ENCODE measurements at places on chromosomes 4 and X.

DNA sequence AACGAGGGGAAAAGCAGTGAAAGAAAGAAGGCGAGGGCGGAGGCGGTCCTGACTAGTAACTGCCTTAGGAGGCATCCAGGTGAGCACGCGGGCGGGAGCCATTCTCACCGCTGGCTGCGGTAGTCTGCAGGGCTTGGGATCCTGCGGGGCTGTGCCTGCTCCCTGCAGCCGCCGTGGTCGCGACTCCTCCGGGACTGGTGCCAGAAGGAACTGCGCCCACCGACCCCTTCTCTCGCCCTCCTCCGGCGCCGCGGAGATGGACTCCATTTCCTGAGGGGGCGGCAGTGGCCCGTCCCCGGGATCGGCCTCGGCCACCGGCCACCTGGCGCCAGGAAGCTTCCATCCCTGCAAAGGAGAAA lies 543 bp downstream of the NFXL1 start:
- DNase-seq = no peak

DNA sequence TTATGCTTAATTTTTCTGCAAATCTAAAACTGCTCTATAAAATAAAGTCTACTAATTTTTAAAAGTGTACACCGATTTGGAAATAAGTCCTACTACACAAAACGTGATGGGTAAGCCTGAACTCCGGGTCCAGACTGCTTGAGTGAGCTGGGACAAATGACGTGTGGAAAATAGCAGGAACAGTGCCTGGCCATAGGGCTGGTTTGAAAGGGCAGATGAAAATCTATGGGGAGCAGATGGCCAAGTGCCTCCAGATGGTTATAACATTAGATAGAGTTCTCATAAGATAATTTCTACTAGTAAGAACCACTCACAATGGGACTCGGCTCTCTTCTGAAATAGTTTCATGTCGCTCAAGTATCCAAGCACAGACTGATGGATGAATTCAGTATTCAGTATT lies 52.5 kb downstream of the F11 start:
- no peak for DNase-seq

- no peak for DNase-seq
Measured at GRCh38 chr4:121243485-121243884, 79.4 kb upstream of the TNIP3 start.

GRCh38 chr4:67750691-67751090 lies 3.5 kb downstream of the GNRHR start:
- no peak for DNase-seq

- no peak for DNase-seq
Measured at GRCh38 chr4:108607079-108607815, 13.1 kb upstream of the RPL34 start.

DNA sequence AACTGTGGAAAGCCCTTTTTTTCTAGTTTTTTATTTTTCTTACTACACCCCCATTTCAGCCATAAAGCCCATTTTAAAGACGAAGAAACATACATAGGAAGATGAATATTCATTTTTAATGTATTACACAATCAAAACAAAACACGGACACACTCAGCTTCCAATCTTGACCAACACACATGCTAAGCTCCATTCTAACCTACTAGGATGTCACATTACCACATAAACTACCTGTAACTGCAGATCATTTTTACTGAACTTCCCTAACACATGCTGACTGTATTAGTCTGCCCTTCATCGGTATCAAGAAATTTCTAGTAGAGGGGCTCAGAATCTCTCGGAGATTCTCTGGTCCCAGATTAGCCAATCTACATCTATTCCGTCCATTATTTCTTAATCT lies 1.8 kb downstream of the CCNI start:
- no peak for DNase-seq

DNA sequence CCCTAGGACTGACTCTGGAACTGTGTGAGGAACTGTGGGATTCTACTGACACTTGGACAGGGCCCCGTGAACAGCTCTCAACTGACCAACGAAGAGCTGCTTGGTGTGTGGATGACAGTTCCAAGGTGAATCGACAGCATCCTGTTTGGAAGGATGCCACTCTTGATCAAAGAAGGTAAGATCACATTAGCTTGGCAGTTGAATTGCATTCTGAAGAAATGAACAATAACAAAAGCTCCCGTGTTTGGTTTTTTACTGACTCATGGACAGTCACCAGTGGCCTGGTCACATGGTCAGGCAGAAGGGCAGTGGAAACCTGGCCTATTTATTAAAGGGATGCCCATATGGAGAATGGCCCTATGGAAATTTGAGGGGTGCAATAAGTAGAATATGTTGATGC lies 33.1 kb upstream of the GPR34 start:
- no peak for DNase-seq

DNA sequence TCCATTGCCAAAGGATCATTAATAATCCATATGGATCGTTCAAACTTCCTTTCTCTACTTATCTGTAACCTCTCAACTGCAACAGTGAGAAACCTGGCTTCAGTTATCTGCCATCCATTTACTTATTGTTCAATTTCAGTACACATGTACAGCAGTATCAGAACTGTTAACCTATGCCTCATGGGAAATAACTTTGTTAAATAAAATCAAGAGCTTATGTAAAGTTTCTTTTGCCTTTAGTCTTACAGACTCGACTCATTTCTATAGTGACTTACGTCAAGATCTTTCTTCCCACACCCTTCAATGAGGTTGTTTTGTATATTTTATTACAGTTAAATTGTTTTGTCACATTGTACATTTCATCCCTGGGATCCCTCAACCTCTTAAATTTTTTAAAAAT lies 11.4 kb downstream of the UBQLN2 start:
- no peak for DNase-seq

DNA sequence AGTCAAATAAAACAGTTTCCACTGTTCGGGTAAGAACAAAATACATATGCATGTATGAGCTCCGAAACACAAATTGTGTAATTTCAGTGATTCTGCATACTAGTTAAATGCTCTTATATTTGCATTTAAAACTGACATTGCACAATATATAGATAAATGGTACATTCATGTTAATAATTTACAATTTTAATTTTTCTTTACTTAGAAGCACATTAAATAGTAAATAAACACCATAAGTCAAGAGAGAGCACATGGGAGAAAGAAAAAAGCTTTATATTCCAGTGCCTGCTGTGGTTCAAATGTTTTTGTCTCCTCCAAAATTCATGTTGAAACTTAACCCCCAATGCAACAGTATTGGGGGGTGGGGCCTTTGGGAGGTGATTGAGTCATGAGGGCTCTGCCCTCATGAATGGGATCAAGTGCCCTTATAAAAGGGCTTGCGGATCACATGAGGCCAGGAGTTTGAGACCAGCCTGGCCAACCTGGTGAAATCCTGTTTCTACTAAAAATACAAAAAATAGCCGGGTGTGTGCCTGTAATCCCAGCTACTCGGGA lies 322.9 kb downstream of the BCOR start:
- no peak for DNase-seq

DNA sequence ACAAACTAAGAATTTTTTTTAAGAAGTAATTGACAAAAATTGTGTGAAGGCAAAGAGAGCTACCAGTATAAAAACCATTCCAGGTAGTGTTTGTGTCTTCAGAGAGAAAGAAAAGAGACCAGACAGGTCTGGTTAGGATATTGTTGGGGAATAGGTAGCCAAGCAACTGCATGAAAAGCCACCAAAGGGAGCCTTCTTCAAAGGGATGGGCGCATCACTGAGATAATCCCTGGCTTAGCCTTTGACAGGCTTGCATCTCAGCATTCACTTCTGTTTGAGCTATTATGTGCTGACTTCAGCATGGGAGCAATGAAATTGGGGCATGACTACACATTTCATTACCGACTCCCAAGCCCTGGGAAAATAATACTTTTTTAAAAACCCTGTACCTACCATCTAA lies 496.6 kb downstream of the IL1RAPL1 start:
- DNase-seq = no peak

- DNase-seq = no peak
Measured at GRCh38 chrX:109448282-109448938, 33.5 kb downstream of the GUCY2F start.

GRCh38 chrX:1581132-1581531 lies 10.3 kb upstream of the AKAP17A start:
- no peak for DNase-seq

DNA sequence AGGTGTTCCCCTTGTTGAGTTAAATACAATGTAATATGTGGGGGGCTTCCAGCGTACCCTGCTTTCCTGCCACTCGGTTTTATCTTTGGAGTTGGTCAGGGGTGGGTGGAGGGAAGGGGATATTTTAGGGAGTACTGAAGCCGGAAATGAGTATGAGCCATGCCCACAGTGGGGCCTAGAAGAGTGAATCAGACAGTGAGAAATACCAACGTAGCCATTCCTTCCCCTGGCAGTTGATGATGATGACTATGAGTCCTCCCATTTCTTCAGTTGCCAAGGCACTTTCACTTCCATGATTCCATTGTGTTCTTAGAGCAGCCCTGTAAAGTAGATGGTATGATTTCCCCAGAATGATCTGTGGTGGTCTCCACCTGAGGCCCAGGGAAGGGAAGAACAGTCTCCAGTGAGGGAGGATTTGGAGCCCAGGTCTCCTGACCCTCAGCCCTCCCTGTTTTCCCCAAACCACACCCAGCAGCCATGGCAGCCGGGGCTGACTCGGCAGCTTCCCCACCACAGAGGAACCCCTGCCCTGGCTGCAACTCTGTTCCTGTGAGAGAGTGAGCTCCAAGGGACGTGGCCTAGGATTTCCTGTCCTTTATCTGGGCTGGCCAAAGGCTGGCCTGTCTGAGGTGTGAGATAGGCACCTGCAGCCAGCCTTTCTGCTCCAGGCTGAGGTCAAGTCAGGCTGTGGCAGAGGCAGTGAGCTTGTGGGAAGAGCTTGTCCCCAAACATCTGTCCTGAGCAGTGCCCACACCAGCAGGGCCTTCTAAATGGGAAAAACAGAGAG lies 52.7 kb downstream of the STARD8 start:
- peak; percentile 54 for DNase-seq

- DNase-seq = no peak
Measured at GRCh38 chr4:110107866-110108265, 90.5 kb downstream of the ELOVL6 start.

DNA sequence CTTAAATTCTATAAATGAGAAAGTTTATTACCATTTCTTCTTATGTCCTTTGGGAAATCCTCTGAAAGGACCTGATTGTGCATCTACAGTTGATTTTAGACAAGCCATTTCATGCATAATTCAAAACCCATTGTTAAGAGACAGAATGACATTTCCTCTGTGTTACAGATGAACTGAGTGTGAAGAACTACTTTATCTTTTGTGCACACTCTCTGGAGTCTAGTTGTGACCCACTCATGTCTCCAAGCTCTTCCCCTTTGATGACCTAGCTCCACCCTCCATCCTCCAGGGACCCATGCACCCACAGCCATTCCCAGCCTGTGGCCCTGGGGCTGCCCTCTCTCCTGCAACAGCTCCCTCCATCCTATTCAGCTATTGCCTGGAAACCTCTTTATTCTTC lies 57.5 kb upstream of the BMPR1B start:
- no peak for DNase-seq

DNA sequence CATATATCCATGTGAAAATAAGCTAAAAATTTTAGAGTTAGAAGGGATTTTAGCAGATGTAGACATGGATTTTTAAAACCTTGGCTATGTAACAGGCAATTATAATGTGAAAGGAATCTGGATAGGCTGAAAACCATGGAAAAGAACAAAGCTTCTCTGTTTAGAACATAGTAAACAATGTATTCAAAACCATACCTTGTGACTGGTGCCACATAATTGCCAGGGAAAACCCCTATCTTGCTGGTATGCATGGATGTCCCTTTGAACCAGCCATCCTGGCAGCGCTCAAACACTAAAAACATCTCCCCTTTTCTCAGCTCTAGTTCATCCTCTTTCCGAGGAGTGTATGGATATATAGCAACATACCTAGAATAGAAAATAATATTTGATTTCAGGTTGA lies 110.6 kb upstream of the CBR4 start:
- no peak for DNase-seq

GRCh38 chrX:69222103-69223090 lies 57.1 kb upstream of the PJA1 start:
- DNase-seq = peak; percentile 23

DNA sequence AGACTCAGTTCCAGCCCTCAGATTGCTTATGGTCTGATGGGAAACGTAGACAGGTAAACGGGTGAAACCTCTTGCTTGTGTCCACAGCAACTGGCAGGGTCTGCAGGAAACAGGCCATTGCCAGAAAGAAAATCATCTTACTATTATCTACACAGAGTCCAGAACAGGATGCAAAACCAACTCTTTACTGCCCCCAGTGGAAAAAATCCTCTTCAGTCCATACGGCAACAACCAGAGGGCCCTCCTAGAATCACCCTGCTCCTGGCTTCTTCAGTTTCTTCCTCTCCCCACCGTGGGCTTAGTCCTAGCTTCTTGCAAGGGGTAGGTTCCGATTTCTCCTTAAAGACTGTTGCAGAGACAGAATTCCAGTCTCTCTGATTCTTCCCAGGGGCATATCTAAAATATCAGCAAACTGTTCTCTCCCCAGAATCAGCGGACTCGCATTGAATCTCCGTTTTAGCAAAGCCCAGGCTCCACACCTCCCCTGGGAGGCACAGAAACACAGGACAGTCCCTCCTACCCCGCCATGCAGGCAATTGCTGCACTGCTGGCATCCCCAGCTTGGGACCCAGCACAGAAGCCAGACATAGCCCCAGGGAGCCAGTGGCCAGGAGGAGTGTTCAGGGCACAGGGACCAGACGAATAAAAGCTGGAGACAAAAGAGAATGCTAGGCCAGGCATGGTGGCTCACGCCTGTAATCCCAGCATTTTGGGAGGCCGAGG lies 41.0 kb upstream of the SH3RF1 start:
- no peak for DNase-seq

DNA sequence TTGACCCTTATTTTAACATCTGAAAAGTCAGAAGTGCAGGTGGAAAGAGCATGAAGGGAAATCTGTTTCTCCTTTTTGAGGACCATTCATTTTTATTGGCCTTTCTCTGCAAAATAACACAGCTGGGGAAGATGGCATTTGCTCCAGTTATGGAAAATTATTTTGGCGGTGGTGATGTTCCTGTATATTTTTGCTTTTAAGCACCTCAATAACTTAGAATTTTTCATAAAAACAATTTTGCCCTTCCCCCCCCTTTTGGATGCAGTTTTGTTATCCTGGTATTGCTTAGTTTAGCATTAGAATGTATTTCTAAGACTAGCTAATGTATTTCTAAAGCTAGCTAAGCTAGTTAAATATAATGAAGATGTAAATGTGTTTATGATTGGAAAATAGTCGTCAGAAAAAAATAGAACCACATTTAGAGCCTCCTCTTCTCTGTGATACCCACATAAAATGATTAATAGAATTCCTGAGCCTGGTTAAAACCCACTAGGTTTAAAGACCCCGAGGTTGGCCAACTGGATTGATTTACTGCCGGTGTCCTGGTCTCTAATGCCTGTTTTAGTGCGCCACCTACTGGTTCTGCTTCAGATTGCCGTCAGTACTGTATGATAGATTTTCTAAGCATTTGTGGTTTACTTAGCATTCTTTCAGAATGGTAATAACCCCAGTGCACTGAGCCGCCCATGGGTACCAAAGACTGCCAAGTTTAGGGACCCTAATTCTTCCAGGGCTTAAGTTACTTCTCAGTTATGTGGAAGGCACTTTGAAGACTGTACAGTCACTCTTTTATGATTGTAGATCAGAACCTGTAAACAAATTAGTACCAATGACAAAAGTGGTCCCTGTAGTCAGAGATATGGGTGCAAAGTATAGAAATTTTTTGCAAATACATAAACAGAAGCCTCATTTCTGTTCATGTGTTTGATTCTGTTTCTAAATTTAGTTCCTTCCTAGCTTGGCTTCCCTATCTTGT lies 11.4 kb downstream of the KLF3 start:
- peak; percentile 63 for DNase-seq
